Activated B cell treated with CpG ODN at 0.5 μM for 24 hours (primary cell): ENCODE measurements at places on chromosomes 12 and 14.

GRCh38 chr14:67240168-67240932, 885 bp upstream of the PALS1 start:
- peak; percentile 25 for DNase-seq

DNA sequence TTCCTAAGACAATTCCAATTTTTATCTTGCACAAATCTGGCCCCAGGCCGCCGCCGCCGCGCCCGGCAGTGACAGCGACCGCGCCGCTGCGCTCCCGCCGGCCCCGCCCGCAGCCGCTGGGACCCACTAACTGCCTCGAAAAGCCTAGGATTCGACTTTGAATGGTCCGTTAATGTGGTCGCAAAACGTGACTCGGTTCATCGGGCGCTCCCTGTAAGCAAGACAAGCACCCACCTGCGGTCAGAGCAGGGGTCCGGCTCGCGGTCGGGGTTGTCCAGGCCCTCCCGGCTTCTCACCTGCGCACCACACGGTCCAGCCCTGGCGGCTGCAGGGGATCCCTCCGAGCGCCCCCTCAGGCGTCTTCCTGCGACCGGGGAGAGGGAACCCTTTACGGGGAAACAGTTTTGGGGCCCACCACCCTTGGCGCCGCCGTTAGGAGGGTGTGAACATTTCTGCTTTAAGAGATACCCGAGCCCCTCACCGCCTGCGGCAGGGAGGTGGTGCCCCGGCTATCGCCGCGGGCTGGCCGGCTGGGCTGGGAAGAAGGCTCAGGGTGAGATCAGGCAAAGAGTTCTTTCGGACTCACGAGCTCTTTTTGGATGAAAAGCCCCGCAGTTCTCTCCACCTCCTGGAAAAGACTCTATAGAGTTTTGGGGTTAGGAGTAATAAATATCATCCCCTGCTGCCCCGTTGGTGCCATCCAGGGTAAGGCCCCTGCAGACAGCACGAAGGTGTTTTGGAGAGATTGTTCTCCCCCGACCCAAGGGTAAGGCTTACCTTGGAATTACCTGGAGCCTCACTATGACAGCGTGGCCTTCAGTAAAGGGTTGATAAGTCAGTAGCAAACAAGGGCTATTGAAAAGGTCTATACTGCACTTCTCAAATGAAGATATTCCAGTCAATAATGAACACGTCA, 13.6 kb upstream of the FOXJ2 start:
- peak; percentile 28 for DNase-seq

- no peak for DNase-seq
These were observed 12.5 kb downstream of the CFAP54 start for GRCh38 chr12:96501908-96502307.

- no peak for DNase-seq
These were observed 7.6 kb downstream of the ITPK1 start for GRCh38 chr14:93108105-93108504.

GRCh38 chr12:26416550-26416949, 221.2 kb downstream of the SSPN start:
- no peak for DNase-seq

GRCh38 chr12:62282057-62282774, 22.0 kb downstream of the USP15 start:
- DNase-seq: no peak

- DNase-seq: no peak
These were observed 186.6 kb upstream of the PLEKHG7 start for GRCh38 chr12:92516277-92516600.

- no peak for DNase-seq
These were observed 71.5 kb downstream of the BRMS1L start for GRCh38 chr14:35897616-35898111.

DNA sequence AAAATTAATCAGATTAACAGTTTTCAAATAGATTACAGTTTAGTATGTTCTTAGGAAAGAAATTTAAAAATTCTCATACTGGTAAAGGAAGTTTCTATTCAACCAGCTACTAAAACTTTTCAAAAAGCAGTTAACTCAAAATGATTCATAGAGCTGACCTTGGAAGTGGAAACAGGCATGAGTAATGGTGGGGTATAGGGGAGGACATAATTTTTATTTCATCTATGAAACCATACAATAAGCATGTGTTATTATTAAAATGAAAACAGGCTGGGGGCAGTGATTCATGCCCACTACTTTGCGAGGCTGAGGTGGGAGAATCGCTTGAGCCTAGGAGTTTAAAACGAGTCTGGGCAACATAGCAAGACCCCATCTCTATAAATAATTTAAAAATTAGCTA, 73.0 kb downstream of the DNAI7 start:
- DNase-seq: no peak

GRCh38 chr14:100544506-100545141, 42.6 kb downstream of the BEGAIN start:
- DNase-seq: no peak

DNA sequence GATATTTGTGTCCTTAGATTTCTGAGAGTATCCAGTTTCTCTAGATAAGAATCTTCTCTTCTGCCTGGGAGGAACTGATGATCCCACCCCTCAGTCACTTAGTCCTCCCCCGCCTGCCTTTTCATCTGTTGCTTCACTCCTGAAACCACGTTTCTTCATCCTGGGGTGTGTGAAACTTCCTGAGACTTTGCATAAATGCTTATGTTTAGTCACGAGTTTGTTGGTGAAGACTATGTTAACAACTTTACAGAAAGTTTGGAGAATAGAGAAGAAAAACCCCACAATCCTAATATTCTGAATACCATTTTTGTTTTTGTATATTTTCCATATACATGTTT, 33.2 kb downstream of the MARK3 start:
- no peak for DNase-seq

DNA sequence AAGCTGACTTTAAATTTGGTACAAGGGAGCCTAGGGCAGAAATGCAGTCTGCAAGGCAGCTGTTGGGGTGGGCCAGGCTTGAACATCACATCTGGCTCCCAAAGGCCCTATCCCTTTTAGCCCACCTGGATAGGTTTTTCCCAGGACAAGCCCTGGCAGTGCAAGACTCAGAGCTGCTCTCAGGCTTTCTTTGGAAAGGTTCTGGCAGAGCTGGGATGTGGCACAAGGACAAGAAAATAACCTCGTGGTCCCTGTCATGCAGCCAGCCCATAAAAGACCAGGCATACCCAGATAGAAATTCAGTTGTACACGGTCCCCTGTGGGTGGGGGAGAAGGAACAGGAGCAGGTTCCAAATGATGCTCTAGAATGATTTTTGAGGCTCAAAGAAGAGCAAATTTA, 206.9 kb downstream of the TTC7B start:
- DNase-seq: no peak

DNA sequence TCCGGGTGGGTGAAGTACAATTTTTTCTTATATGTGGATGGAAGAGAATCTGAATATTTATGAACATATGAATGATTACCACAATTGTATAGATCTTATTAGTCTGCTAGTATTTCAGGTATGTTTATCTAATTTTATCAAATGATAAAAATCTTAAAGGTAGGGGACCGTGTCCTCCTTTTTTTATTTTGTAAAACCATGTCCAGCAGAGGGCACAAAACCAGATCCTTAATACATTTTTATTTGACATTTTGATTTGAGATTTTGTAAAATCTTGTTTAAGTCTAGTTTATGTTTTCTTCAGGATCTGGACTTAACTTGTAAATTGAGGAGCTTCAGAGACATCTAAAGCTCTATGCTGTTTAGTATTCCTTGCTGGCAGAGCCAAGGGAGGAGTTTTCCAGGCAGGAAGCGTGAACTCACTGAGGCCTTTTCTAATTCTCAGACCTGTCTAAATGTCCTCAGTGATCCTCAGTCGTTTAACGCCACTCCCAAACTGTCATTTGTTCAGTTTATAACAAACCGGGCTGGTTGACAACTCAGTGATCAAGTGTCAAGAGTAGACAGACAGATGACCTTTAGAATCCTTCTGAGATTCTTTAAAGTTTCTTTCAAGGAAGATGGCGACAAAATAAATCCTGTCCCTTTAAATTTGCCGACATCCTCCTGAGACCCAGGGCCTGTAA, 263.9 kb downstream of the KTN1 start:
- DNase-seq: no peak

DNA sequence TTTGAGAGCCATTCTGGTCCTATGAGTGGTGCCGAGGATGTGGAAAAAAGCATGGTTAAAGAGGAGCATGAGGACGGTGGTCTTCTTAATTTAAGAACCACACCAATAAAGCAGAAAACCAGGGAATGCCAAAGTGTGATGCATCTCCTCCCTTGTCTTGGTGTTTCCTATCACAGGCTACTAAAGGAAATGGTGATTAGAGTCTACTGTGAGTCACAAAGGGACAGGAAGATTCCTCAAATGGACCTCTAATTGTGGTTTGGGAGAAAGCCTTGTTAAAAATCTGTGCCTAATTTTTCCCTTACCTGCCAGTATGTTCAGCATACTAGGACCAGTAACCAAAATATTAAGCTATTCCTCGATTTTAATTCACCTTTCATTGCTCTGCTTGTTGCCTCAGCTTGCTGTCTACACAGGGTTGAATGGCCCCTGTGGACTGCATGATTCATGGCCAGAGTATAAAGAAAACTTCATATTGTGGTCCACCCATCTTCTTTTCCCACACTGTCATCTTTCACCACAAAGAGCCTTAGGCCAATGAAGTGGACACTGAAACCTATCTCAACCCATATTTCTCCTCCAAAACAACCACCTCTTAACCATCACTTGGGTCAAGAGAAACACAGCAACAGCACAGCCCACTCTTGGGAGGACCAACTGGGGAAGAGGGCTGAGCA, 38.8 kb downstream of the DIO2 start:
- no peak for DNase-seq

GRCh38 chr14:96134508-96134907, 70.1 kb upstream of the BDKRB2 start:
- no peak for DNase-seq

DNA sequence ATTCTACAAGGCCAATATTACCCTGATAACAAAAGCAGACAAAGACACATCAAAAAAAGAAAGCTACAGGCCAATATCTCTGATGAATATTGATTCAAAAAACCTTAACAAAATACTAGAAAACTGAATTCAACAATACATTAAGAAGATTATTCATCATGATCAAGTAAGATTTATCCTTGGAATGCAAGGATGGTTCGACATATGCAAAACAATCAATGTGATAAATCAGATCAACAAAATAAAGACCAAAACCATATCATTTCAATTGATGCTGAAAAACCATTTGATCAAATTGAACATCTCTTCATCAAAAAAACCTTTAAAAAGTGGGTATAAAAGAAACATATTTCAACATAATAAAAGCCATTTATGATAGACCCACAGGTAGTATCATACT, 117.3 kb downstream of the CPNE8 start:
- DNase-seq: no peak

GRCh38 chr12:56723352-56723751, 1.7 kb downstream of the NACA start:
- no peak for DNase-seq

GRCh38 chr12:63294327-63294632, 143.3 kb upstream of the AVPR1A start:
- DNase-seq: no peak

- no peak for DNase-seq
These were observed at the start of gene CD163L1 for GRCh38 chr12:7444076-7444475. Gene CD163L1 (minus strand): TSS chr12:7444153. CDS start chr12:7444127, 26 bp downstream.

- DNase-seq: no peak
These were observed 17.4 kb downstream of the TEAD4 start for GRCh38 chr12:2976581-2976996.

GRCh38 chr14:81521356-81521755, 12.3 kb downstream of the SEL1L start:
- no peak for DNase-seq

- DNase-seq: no peak
These were observed 180.9 kb downstream of the AEBP2 start for GRCh38 chr12:19620222-19620621.

GRCh38 chr14:65877624-65878023, 465.1 kb downstream of the FUT8 start:
- no peak for DNase-seq

DNA sequence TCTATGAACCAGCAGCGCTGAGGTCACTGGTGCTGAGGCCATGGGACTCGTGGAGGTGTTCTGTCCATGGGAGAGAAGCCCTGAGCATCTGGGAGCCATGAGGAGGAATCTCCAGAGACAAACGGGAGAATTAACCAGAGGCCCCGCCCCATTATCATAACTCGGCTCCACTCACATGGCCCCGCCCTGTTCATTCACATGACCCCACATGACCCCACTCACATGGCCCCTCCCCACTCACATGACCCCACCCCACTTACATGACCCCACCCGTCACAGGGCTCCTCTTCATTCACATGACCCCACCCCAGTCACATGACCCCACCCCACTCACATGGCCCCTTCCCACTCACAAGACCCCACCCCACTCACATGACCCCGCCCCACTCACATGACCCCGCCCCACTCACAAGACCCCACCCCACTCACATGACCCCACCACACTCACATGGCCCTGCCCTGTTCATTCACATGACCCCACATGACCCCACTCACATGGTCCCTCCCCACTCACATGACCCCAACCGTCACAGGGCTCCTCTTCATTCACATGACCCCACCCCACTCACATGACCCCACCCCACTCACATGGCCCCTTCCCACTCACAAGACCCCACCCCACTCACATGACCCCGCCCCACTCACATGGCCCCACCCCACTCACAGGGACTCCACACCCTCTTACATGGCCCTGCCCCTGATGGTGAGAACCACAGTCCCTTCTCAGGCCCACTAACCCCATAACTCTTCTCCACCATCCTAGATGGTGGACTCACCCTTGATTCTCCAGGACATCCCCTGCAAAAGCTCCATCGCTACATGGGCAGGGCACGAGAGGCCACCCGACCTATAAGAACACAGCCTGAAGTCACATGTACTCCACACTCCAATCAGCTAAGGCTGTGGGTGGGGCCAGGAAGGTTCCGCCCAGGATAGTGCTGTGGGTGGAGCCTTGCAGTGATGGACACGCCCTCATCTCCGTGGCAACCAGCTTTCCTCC, 151.1 kb upstream of the SFSWAP start:
- DNase-seq: no peak

DNA sequence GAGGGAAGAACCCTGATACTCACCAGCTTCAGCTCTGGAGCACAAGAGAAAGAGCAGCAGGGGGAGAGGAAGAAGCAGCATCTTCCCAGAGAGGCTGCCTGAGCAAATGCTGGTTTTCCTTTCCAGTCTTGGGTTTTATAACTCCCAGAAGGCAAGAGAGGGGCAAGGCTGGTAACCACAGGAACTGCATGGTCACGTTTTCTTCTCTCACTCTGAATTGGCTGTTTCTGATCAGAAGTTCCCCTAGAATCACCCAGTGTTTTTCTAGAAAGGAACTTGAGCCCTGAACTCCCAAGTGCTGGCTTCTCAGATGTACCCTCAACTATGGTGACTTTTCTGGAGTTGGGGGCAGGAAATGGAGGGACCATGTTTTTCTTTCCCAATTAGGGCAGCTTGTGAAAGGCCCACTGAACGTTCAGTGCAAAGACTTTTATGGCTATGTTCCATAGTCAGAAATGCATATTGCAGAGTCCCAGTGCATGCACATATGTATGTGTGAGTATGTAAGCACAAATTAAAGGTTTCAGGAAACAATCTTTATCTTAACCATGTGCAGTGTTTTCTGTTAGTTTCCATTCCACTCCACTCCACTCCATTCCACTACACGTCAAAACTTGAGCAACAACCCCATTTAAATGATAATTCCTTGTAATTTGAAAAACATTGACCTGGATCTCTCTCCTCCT, at the start of gene CMA1:
TSS of gene CMA1 (minus strand) at position 111 of the 686 bp plus-strand sequence. CDS start at position 81, 30 bp downstream.
- DNase-seq: no peak

- DNase-seq: no peak
These were observed 214.6 kb upstream of the TMEM132C start for GRCh38 chr12:128052331-128052730.
